Left lobe of liver (tissue), 2 donors: ENCODE measurements at places on chromosomes 5 and 9.
A peak's percentile ranks its signal among the peaks of the same experiment; 100 is the strongest.

DNA sequence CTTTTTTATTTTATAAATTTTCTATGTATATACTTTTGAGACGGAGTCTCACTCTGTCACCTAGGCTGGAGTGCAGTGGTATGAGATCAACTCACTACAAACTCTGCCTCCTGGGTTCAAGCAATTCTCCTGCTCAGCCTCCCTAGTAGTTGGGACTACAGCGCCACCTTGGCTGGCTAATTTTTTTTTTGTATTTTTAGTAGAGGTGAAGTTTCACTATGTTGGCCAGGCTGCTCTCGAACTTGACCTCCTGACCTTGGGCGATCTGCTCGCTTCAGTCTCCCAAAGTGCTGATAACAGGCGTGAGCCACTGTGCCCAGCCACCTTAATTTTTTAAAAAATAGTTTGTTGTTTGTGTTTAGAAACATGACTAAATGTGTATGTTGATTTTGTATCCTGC lies 76.6 kb downstream of the FBXO4 start:
- no peak for DNase-seq

GRCh38 chr9:133276923-133277322 lies 1.9 kb upstream of the ABO start:
- DNase-seq, result peak; percentile 6

DNA sequence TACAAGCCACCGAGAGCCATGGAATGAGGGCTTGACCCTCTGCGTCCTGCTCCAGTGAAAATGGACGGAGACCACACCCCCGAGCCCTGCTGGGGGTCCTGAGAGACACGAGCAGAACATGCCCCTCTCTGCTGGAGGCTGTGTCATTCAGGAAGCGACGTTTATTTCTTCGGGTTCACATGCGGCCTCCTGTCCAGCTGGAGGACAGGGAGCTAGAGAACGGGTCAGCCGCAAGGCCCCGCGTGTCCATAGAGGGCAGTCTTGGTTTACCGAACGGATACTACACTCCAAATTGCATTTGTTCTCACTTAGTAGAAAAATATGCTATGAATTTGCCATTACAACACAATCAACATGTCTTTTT lies 36.1 kb downstream of the MRPL36 start:
- DNase-seq, result peak; percentile 51

DNA sequence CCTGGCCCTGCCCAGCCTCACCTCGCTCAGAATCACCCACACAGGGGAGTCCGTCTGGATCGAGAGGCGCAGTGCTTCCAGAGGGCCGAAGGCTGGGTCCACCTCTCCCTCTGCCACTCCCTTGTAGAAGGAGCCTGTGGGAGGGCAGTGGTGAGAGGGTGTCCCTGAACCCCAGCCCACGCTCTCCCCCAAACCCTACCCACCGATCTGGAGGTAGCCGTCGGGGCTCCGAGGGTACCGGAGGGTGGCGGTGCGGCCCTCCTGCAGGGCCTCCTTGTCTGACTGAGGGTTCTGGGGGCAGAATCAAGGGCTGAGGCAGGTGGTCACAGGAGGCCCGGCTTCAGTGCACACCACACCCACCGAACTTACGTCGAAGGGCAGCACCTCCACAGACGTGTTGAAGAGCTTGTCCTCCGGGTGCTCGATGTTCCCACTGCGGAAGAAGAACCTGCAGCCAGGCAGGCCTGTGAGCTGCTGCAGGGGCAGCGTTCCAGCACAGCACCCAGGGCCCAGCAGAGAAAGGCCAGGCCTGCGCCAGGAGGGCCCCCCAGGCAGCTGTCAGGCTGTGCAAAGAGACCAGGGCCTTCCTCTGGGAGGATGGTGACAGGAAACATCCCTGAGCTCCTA lies 4.5 kb downstream of the LTC4S start:
- DNase-seq, result no peak

DNA sequence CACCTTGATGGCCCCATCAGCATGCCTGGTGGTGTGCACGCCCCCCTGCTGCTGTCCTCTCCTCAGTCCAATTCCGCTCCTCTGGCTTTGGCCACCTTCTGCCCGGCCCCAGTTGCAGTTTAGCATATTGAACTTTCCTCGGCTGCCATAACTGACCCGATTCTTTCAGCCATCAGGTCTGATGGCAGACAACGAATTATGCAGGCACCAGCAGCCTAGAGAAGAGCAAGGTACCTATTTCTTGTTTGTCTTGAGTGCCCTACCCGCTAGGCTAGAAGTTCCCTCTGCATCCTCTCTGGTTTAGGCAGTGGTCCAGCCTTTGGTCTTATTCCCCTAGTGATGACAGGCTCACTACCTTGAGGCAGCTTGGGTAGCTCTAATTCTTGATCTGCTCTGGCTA lies 43.0 kb upstream of the SLC25A51 start:
- DNase-seq, result no peak

DNA sequence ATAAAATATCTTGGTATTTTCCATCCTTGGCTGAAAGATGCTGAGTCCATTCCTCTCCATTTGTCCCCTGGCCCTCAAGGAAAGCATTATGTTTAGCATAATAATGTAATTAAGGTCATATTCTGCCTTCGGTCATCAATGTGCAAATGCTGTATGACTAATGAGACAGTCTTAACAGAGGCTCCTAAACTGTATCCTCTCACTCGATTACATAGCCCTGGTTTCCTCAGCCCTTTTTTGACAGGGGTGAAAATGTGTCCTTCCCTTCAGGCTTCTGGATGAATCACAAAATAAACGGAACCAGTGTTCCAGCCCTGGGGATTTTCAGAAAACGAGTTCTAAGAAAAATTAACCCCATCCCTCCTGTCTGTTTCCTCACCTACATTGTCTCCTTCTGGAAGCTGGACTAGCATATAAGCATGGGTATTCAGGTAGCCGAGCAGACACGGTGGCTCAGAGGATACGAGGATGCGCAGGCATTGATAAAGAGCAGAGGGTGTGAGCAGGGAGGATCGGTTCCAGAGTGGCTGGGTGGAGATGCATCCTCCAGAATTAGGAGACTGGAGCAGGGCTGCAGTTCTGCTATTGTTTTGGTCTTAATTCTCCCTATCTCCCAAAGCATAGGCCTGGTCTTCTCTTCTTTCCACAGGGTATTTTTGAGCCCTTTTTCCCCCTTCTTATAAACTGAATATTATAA lies 742.9 kb downstream of the TLR4 start:
- no peak for DNase-seq
